ENCODE measurements at places on chromosomes 16 and 17.

DNA sequence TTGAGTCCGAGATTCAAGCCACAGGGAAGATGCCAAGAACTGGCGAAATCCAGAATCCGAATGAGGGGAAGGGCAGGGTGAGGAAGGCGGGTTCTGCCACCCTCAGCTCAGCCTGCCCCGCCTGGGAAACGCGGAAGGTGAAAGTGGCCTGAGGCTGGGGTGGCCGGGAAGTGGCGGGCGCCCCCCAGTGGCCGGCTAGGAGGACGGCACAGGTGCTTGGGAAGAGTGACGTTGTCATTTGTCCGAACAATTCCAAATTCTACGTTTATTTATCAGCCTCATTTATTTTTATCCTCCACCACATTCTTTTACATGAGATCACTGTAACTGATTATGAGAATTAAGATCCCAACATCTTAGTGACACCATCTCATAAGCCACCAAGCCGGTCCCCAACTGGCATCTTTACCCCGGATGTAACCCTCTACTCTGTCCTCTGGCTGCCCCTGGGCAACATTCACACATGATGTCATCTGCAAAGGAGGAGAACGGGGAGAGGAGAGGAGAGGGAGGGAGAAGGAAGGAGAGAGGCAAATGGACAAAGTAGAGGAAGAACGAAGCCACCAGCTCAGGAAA, 21.3 kb downstream of the SRCIN1 start:
- peak; percentile 26 for DNase-seq

- DNase-seq: no peak
Measured at GRCh38 chr17:2700491-2701141, 10.9 kb downstream of the CLUH start.

- no peak for DNase-seq
Measured at GRCh38 chr16:85981826-85982562, 83.0 kb downstream of the IRF8 start.

DNA sequence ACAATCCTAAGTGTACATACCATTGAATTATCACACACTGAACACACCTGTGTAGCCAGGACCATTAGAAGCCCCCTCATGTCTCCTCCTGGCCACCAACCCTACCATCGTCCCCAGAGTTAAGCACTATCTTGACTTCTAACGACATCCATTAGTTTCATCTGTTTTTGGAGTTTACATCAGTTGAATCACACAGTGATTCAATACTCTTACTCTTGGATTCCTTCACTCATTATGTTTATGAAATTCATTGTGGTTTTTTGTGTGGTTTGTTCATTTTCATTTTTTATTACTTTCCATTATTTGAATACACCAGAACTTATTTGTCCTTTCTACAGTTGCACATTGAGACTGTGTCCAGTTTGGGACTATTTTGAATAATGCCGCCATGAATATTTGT, 13.6 kb downstream of the DRC7 start:
- no peak for DNase-seq

DNA sequence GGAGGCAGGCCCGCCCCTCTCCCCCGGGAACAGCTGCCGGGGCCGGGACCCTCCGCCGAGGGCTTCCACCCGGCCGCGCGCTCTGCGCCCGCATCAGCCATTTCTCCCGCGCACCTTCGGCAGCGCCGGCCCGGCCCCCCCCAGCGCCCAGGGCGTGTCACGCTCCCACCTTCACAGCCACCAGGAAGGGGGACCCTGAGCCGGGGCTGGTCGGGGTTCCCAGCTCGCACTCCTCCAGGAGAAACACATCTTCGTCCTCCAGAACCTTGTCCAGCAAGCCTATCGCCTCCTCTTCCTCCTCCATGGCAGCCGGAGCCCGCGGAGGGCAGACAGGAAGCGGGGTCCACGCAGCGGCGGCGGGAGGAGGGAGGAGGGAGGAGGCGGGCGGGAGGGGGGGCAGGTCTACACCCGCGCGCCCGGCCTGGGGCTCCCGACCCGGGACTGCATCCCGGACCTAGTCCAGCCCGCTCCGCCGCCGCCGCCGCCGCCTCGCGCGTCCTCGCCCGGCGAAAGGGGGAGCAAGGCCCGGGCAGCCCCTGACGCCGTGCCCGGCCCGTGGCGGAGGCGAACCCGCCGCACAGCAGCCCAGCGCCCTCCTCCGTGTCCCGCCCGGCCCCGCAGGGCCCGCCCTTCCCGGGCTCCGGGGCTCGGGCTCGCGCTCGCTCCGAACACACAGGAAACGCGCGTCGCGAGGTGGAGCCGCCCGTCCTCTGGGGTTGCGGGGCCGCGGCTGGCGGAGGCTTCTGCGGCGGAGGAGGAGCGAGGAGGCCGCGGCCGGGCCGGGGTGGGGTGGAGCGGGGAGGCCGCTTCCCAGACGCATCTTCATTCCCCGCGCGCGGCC, 70.8 kb downstream of the ABR start:
- DNase-seq: peak; percentile 53

- no peak for DNase-seq
Measured at GRCh38 chr16:8818504-8819270, 21.0 kb downstream of the PMM2 start.

DNA sequence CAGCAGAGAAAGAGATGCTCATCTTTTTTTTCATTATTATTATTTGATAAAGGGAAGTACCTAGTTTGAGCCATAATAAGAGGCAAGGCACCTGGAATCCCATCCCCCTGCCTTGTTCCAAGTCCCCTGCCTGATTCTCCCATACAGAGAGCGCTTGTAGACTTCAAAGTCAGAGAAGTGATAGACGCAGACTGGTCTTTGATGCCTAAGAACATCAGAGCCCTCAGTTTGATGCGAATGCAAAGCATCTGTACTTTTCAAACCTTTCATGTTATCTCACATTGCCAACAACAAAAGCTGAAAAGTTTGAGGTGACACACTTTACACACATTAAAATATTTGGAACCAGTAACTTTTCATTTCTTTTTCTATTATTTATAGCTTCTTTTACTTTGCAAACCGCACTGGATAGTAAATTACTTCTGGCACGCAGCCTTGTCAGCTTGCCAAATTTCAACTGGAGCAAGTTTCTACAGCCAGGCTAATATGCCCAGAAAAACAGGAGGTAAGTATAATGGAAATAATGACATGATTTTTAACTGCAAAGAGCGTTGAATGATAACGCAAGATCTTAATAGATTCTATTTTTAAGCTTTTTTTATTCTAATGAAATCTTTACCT, 5.9 kb upstream of the UTP6 start:
- DNase-seq: peak; percentile 71

- peak; percentile 75 for DNase-seq
Measured at GRCh38 chr17:40909755-40910154, 24.7 kb upstream of the KRT20 start.

DNA sequence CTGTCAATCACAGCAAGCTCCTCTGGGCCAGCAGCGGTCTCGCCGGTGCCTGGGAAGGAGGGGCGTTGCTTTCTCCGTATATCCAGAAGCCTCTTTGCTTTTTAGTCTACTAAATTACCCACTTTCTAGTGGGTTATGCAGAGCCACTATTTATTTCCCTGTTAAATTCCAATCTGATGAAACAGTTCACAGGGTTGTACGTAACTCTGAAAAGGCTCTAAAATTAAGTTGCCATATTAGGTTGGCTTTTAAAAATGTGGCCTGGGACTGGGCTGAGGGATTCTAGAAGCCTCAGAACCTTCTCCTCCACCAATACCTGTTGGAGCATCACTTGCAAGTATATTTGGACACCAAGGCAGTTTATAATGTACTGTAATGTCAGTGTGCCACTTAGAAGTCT, 27.2 kb downstream of the MARCHF10 start:
- peak; percentile 81 for DNase-seq

- no peak for DNase-seq
Measured at GRCh38 chr17:9750524-9750923, 40.9 kb downstream of the DHRS7C start.

DNA sequence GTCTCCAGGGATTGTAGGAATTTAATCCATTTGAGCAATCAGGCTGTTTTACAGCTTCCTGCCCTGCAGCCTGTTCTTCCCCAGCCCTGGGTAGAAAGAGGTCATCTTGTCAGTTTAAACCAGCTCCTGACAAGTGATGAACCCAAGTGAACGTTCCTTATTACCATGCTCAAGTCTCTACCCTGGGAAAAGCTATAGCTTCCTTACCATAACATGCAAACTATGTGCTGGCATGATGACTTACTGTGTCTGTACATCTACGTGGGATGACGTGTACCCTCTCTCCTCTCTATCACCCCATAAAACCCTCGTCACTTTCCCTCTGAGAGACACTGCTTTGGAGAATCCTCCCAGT, 452.2 kb downstream of the XYLT1 start:
- no peak for DNase-seq

DNA sequence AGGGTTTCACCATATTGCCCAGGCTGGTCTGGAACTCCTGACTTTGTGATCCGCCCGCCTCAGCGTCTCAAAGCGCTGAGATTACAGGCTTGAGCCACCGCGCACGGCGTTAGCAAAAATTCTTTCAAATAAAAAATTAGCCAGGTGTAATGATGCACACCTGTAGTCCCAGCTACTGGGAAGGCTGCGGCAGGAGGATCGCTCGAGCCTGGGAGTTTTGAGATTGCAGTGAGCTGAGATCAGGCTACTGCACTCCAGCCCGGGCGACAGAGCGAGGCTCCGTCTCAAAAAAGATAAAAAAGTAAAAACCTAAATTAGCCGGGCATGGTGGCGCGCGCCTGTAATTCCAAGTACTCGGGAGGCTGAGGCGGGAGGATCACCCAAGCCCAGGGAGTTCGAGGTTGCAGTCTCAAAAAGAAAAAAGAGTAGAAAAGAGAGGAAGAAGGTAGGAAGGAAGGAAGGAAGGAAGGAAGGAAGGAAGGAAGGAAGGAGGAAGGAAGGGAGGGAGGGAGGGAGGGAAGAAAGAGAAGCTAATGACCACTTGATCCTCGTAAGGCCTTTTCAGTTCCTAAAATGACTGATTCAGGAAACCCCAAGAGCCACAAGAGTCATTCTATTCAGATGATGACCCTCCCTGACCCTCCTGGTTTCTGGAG, 59.2 kb downstream of the SRL start:
- DNase-seq: no peak

Measured in fibroblast of skin of right quadriceps (primary cell).